Lung (tissue), 17 donors: ENCODE measurements at places on chromosomes 2 and 18. TPM values are rescaled to one million over a fixed set of nuclear protein-coding genes. Genes with fewer than 3 reads are reported as not detected.
A peak's percentile ranks its signal among the peaks of the same experiment; 100 is the strongest.

DNA sequence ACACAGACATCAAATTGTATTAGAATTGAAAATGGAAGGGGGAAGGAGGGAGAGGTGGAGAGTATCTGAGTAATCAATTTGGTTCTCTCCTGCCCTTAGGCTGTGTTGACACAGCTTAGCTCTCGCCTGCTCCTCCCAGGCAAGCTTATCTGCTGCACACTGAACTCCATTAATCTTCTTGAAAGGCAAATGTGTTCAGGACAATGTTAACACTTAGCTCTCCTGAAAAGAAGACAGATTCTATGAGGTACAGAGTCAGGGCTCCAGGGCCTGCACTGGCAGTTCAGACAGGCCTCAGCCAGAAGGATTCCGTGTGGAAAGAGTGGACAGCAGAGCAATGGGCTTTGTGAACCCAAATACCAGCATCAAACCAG lies 430.0 kb upstream of the TNP1 start:
- no peak for DNase-seq
- H3K27me3 ChIP-seq = no peaks in the 10 kb centered on the region
- H3K4me3 ChIP-seq = no peak overlapping the region
- no peak overlapping the region for H3K27ac ChIP-seq
- H3K36me3 ChIP-seq = no peaks in the 10 kb centered on the region

DNA sequence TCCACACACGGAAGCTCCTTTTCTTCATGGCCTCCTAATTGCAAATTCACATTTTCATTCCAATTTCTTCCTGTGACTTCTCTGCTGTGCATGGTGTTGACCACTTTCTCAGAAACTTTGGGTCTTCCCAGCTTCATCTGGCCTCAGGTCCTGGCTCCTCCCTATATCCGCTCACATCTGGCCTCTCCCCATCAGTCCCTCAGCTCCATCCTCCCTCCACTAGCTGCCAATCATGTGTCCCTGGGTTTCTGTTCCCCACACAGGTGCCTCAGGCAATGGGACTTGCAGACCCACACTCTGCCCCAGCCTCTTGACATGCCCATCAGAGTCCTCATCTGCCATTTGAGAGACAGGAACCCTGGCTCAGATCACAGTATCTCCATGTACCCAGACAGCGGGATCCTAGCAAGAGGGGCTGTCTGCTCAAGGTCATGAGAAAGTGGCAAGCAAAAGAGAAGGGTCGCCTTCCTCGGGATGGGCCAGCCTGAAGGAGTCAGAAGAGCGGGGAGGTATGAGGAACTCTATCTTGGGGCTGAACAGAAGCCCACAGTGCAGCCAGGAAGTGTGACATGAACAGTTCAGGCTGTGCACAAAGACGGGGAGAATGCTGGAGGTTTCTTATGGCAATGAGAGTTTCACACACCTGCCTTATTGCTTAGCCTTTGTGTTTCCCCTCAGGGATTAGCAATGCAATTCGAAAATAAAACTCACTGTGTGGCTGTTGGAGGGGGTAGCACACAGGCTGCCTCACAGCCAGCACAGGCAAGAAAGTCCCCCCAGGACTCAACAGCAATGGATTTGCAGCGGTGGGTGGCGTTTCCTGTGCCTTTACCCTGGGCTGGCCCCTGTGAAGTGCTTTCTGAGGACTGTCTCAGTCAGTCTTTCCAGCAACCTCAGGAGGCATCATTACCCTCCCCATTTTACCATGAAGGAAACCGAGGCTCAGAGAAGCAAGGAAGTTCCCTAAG lies 69.5 kb downstream of the COPS8 start:
- no peaks in the 10 kb centered on the region for H3K27me3 ChIP-seq
- H3K27ac ChIP-seq = no peak overlapping the region
- no peak overlapping the region for H3K4me3 ChIP-seq
- H3K36me3 ChIP-seq = no peaks in the 10 kb centered on the region
- DNase-seq = no peak

- H3K36me3 ChIP-seq = no peaks in the 10 kb centered on the region
- DNase-seq = peak; percentile 91
- H3K4me3 ChIP-seq = no peak overlapping the region
- peaks cover 4% of the 10 kb centered on the region for H3K4me1 ChIP-seq
These were observed 196.5 kb downstream of the TFCP2L1 start for GRCh38 chr2:121088251-121089165.

DNA sequence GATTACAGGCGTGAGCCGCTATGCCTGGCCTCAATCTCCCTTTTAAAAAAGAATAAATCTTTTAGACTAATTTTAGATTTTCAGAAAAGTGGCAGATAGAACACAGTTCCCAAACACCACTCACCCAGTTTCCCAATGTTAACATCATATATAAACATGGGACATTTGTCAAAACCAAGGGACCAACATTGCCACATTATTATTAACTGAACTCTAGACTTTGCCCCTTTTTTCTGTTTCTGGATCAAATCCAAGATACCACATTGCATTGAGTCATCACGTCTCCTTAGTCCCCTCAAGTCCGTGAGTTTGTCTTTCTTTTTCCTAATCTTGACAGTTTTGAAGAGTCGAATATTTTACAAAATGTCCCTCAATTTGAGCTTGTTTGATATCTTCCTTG lies 2.4 kb downstream of the C2orf42 start:
- H3K4me3 ChIP-seq = no peak overlapping the region
- H3K36me3 ChIP-seq = no peaks in the 10 kb centered on the region
- no peak for DNase-seq
- no peaks in the 10 kb centered on the region for H3K27me3 ChIP-seq
- H3K4me1 ChIP-seq = peaks cover 6% of the 10 kb centered on the region

GRCh38 chr2:74714691-74715080 lies 60.6 kb downstream of the SEMA4F start:
- DNase-seq = no peak
- H3K36me3 ChIP-seq = no peaks in the 10 kb centered on the region
- no peak overlapping the region for H3K27ac ChIP-seq
- peaks cover 48% of the 10 kb centered on the region for H3K27me3 ChIP-seq
- no peaks in the 10 kb centered on the region for H3K4me1 ChIP-seq
- H3K4me3 ChIP-seq = no peak overlapping the region

- peak; percentile 93 for DNase-seq
- H3K27me3 ChIP-seq = no peaks in the 10 kb centered on the region
- H3K27ac ChIP-seq = no peak overlapping the region
- peaks cover 42% of the 10 kb centered on the region for H3K4me1 ChIP-seq
- H3K36me3 ChIP-seq = no peaks in the 10 kb centered on the region
These were observed 2.4 kb upstream of the STK11IP start for GRCh38 chr2:219595256-219595655.

DNA sequence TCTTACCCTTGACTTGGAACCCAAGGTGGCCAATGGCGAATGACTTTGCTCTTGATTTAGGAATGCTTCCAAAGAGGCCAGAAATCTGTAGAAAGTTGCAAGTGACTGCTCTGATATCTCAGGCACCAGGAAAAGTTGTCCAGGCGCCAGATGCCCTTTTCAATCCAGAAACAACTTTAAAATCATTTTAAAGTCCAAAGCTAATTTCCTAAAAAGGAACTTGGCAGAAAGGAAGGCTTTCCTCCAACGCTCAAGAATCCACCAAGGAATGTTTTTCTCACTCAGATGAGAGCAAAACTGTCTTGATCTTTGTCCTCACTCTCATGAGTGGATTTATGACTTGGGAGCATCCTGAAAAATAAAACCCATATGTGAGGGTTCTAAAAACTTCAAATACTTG lies 5.3 kb downstream of the NGEF start:
- no peak for DNase-seq
- no peak overlapping the region for H3K27ac ChIP-seq
- H3K27me3 ChIP-seq = no peaks in the 10 kb centered on the region
- H3K36me3 ChIP-seq = no peaks in the 10 kb centered on the region
- no peaks in the 10 kb centered on the region for H3K4me1 ChIP-seq

DNA sequence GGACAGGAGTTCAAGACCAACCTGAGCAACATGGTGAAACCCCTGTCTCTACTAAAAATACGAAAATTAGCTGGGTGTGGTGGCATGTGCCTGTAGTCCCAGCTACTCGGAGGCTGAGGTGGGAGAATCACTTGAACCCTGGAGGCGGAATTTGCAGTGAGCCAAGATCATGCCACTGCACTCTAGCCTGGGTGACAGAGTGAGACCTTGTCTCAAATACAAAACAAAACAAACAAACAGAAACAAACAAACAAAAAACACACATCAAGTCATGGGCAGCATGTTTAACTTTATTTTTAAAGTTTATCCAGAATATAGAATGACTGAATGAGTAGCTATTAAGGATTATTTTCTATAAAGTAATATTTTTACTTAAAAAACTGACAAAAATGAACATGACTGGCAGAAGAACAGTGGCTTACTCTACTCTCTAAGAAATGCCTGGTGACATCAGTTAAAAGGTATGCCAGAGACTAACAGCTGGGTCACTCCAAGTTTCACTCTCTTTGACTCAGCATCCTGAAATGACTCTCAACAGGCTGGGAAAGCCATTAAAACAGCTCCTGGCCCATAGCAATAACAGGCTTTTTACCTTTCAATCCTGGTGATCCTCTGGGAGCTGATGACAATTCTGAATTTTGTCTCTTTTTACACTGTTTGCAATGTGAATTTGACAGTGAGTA lies 281.6 kb upstream of the STON1 start:
- H3K4me3 ChIP-seq = no peak overlapping the region
- H3K36me3 ChIP-seq = no peaks in the 10 kb centered on the region
- peaks cover 14% of the 10 kb centered on the region for H3K4me1 ChIP-seq
- H3K27me3 ChIP-seq = no peaks in the 10 kb centered on the region

Gene YES1
- total RNA-seq = 61.7 TPM

Gene GAREM1
- 12.6 TPM for total RNA-seq

Gene POTEJ
- 1.8 TPM for total RNA-seq

Gene NOP58
- total RNA-seq = 77.0 TPM

Gene RRM2
- 4.8 TPM for total RNA-seq

Gene DYSF
- total RNA-seq = 48.3 TPM

Gene TUBB8B
- total RNA-seq = not detected

Gene NDC80
- 0.55 TPM for total RNA-seq
